ENCODE measurements at places on chromosomes 1 and 21.

- DNase-seq = no peak
Measured at GRCh38 chr1:67883069-67883468, 49.8 kb upstream of the GNG12 start.

DNA sequence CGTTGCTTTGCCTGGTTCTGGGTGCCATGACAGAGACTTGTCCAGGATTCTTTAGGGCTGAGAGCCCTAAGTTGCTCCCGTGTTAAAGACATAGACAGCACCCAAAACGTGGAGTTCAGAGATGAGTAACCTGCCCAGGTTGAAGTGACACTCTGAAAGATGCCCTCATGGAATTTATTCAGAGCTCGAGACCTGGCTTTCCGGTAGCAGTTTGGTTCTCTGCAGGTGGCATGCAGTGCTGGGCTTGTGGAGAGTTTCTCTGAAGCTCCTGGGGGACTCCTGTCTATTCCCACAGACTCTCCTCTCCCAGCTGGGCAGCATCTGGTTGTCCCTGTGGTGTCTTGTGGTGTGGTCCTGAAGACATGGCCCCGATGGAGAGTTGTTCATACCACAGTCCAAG, 241.0 kb downstream of the RHOU start:
- no peak for DNase-seq

GRCh38 chr1:36656271-36656670, 173.6 kb upstream of the CSF3R start:
- no peak for DNase-seq

DNA sequence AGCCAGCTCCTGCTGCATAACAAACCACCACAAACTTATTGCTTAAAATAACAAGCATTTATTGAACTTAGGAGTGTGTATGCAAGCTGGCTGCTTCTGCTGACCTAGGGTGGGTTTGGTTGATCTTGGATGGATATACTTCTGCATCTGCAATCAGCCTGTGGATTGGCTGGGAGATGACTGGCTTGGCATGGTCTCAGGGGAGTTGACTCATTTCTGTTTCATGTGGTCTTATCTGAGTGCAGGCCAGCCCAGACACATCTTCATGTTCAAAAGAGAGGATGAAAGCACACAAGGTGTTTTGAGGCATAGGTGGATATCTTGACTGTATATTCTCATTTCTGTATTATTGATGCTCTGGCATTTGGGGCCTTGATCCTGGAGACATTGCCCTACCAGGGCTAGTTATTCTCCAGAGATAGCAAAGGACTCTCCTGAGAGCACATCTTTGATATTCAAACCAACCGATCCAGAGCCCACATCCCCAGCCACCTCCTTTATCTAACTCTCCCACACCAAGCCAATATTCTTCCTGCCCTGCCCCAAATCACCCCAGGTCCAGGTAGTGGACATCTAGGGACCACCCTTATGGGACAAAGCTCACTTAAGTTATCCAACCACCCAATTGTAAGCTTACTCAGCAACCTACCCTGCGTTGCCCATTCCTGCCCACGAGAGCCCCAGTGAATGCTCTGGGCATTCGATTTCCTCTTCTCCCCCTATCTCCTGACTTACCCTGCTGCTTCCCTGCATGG, 350.8 kb downstream of the PTPRU start:
- DNase-seq = no peak

DNA sequence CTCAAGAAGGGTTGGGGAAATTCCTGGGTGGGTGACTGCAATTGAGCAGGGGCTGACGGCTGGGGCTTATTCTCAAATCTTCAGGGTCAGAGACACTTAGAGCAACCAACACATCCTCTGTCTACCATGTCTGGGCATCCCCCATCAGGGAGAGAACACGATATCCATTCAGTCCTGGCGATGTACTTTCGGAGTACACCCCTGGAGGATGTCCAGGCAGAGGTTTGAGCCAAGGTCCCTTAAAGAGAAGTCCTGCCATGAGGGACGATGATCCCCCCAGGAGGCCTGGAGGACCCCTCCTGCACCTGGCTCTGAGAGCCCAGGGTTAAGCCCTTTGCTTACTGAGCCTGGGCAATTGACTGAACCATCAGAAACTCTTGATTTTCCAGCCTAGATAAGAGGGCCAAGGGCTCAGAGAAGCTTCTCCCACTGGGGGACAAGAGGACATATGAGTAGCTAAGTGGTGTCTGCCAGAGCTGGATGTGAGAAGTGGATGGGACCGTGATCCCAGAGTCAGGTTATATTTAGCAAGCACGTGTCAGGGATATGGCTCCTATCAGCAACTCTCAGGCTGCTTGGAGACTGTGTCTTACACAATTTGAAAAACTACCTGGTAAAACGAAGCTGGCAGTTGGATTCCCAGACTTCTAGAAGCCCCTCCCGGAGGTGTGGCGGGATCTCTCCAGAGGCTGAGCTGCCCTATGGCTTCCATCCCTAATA, 253.3 kb upstream of the VAMP3 start:
- DNase-seq = no peak

DNA sequence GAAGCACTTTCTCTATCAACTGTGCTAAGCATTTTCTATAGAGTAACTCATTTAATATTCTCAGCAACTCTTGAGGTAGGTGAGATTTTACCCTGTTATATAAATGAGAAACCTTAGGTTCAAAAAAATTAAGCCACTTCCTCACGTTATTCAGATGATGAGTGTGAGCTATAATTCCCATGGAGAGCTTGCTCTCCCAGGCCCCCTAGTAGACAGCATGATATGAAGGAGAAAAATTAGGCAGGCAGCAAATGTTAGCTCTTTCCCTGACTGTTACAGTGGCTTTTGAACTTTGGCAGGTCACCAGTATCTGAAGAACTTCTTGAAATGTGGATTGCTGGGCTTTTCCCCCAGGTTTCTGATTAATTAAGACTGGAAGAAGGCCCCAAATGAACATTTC, 753.1 kb downstream of the NCAM2 start:
- no peak for DNase-seq

GRCh38 chr1:3895279-3895950, 4.7 kb downstream of the C1orf174 start:
- no peak for DNase-seq

DNA sequence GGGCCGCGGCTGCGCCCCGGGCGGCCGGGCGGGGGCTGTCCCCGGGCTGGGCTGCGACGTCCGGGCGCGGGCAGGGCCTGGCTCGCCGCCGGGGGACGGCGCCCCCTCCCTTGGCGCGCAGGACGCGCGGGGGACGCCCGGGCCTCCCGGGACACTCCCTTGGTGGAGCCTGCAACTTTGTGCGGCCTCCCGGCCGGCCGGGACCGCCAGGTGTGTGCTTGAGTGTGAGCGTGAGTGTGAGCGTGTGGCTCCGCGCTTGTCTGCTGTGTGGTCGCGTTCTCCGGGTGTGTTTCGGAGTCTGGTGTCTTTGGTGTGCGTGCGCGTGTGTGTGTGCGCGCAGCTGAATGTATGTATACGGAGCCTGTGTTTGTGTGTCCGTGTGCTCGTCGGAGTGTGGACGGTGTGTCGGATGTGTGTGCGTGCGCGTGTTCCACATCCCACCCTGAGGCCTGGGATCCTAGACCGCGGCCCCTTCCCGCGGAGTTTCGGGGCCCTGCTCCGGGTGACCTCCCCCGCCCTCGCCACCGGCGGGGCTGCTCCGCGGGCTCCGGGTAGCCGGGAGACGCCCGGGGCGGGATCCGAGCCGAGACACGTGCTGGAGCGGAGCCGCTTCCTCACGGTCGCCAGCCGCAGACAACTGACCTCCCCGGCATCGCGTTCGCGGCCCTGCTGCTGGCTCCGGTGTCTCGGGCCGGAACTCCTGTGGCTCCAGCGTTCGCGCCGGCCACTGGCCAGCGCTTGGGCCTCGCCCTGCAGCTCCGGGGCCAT, 1.7 kb downstream of the PTPRU start:
- DNase-seq = no peak

- no peak for DNase-seq
Measured at GRCh38 chr1:16029288-16029687, 7.5 kb downstream of the CLCNKA start.
